ENCODE measurements at places on chromosomes 1 and 21.

- no peak for DNase-seq
Observed at GRCh38 chr1:212247179-212247721, 38.0 kb upstream of the PPP2R5A start.

DNA sequence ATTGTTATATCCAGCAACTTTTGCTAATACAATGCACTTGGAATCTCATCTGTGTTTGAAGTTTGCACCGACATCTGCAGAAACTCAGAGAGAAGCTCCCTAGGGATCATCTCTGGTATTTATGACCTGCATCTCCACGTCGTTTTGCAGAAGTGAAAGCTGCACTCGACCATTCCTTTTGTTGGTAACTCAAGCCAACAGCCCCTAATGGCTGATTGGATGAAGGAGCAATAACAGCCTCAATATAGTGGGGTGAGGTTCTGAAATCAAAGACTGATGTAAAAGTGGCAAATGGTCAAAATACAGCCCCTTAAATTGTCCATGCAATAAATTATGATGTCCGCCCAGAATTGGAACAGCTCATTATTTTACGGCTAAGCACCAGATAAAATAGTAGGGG lies 344.2 kb upstream of the KAZN start:
- DNase-seq, result no peak

DNA sequence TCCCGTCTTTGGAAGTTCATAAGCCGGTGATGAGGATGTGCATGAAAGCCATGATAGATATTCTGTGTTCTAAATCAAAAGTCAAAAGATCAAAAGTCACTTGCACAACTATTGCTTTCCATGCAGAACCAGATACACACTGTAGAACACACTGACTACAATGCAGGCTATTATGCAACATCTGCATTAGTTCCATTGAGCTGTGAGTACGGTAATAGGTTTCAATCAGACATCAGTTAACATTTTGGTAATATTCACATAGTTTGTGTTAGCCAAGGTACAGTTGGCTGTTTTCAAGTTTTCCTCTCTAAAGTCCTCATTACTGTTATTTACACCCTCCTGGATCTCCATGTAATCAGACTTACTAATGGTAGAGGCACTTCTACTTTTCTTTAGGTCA lies 3.1 kb downstream of the KCNA2 start:
- DNase-seq, result no peak

- DNase-seq, result no peak
Observed at GRCh38 chr1:121546830-121547591, 362.2 kb downstream of the SRGAP2C start.

- no peak for DNase-seq
Observed at GRCh38 chr1:26372039-26372438, 511 bp downstream of the ZNF683 start.

DNA sequence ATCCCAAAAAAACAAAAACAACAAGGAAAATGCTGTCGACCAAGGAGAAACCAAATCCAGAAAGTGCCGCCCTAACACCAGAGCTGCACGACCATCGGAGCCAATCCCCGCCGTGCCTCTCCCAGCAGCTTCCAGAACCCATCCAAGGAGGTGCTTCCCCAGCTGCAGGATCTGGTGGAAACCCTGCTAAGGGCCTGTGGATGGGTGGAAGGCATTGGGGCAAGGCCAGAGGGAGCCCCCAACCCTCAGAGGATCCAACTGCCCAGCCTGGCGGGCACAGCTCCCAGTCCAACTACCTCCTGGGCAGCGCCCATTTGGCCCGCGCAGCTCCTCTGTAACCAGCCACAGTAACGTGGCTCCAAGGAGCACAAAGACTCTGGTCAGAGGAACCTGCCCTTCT lies 81.6 kb downstream of the NPHP4 start:
- DNase-seq, result no peak

GRCh38 chr1:91537281-91537986 lies 36.8 kb downstream of the CDC7 start:
- DNase-seq, result no peak

GRCh38 chr1:210144736-210145135 lies 87.9 kb upstream of the SERTAD4 start:
- no peak for DNase-seq

DNA sequence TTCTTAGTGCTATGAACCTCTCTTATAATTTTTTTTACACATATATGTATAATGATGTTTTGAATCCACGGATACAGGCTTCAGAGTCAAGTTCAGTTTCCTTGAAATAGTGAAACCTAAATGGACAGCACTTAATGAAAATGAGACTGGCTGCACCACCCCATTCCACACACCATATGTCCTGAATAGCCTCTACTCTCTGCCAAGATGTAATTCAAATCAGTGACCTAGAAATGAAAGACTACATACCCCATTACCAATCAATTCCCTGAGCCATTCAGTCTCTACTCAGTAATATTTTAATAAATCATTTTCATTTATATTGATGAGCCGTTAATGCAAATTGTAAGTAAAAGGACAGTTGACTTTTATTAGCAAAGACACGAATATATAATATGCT lies 614.9 kb upstream of the TMPRSS15 start:
- DNase-seq, result no peak

DNA sequence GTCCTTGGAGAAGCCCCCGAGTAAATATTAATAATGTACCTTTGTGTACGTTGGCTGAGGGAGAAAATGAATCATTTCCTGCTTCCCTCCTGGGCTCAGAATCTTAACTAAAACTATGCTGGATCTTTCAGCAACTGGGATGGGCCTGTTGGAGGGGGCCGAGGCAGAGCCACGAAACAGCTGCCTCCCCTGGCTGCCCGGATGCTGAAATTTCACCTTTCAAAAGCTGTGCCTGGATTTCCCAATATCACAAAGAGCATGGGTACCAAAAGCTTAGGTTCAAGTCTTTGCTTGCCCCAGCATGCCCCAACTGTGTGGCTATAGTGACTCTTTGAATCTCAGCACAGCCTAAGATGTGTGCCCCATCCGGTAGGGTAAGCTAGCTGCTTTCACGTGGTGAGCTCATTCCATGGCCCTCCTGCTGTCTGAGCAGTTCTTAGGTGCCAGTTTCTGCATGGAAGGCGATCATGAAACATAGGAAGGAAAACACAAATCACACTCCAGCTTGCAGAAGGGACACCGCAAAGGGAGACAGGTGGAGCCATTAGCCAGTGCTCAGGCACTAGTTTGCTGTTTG lies 473.5 kb downstream of the PTPRU start:
- no peak for DNase-seq

- DNase-seq, result no peak
Observed at GRCh38 chr21:45919593-45919992, 62.0 kb upstream of the COL6A1 start.

DNA sequence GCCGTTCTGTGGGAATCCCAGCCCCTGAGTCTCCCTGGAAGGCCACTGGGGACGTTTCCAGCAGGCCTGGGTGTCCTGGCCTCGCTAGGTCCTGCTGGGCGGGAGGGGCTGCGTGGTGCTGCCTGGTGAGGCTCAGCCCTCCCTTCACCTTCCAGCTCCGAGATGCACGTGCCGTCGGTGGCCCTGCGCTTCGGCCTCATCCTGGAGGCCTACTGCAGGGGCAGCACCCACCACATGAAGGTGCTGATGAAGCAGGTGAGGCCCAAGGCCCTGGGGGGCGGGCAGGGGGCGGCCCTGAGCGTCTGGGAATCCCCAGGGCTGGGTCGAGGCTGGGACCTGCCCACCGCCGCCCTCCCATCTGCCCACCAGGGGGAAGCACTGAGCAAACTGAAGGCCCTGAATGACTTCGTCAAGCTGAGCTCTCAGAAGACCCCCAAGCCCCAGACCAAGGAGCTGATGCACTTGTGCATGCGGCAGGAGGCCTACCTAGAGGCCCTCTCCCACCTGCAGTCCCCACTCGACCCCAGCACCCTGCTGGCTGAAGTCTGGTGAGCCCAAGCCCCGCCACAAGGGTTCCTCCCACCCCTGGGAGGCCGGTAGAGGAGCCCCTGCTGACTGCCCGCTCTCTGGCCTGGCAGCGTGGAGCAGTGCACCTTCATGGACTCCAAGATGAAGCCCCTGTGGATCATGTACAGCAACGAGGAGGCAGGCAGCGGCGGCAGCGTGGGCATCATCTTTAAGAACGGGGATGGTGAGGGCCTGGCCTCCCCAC lies 70.3 kb downstream of the PIK3CD start:
- DNase-seq, result peak; percentile 73

DNA sequence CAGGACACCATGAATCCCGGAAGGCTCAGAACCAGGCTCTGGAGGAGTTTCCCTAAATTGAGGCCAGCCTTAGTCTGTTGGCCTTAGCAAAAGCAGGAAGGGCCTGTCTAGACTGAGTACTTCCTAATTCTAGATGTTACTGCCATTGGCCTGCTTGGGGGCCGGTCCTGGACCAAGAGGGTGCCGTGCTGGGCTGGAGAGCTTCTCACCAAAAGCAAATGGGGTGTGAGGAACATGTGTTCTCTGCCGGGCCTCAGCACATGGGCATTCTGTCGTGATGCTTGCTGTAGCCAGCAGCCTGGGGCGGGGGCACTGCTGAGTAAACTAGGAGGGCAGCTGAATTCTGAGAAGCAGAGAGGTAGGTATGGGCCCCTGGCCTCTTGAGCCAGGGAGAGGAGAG lies 35.7 kb upstream of the MAN1C1 start:
- no peak for DNase-seq

- DNase-seq, result no peak
Observed at GRCh38 chr1:81799939-81800694, 617 bp upstream of the ADGRL2 start.

DNA sequence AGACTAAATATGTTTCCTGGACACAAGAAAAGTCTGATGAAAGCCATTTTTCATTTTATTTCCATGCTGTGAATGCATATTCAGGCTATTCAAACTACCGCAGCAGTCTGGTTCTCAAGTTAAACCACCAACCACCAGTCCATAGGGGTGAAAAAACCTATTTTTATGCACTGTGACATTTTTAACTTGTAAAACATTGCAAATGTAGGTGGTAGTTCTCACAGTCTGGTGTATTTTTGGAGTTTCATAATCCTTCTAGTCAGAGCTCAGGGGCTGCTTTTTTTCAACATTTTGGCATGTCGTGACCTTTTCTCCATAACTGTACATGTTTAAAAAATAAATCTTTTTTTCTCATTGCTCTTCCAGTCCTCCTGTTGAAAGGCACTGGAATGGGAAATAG lies 907.6 kb upstream of the ADGRL2 start:
- DNase-seq, result no peak

- no peak for DNase-seq
Observed at GRCh38 chr1:109912214-109912861, 1.7 kb downstream of the CSF1 start.

DNA sequence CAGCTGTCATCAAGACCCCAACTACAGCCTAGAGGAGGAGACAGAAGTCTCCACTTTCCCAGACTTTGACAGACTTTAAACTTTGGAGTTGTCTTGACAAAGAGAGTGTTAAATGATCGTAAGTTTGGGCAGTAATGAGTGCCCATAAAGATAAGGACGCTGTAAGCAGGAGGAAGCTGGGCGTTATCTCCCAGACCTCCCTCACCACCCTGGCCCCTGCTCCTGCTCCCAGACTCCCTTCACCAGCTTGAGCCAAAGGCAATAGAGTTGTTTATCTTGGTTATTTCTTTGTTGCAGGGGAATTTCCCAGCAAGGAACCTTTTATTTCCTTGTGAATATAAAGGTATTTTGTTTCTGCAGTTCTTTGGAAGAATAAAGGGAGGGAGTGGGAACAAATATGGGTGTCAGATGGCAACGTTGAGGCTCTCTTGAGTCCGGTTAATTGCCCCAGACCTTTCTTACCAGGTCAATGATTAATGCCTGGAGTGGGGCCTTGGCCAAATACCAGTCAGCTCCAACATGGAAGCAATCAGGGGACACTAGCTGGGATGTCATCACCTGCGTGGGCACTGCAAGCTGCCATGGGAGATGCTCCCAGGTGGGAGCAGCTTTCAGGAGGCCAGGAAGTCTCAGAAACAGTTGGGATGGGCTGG lies 4.4 kb downstream of the PIGR start:
- DNase-seq, result no peak

DNA sequence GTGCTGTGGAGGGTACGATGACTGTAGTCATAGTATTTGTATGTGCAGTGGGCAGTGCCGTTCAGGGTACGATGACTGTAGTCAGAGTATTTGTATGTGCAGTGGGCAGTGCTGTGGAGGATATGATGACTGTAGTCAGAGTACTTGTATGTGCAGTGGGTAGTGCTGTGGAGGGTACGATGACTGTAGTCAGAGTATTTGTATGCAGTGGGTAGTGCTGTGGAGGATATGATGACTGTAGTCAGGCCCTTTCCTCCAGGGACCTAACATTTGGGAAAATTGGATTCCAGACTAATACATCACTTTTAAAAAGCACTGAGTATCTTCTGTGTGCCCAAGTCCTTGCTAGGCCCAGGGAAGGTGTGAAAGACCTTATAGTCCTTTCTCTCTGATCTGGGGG lies 2.9 kb downstream of the ZNF672 start:
- no peak for DNase-seq

GRCh38 chr21:35119501-35120047 lies 70.5 kb upstream of the RUNX1 start:
- no peak for DNase-seq

DNA sequence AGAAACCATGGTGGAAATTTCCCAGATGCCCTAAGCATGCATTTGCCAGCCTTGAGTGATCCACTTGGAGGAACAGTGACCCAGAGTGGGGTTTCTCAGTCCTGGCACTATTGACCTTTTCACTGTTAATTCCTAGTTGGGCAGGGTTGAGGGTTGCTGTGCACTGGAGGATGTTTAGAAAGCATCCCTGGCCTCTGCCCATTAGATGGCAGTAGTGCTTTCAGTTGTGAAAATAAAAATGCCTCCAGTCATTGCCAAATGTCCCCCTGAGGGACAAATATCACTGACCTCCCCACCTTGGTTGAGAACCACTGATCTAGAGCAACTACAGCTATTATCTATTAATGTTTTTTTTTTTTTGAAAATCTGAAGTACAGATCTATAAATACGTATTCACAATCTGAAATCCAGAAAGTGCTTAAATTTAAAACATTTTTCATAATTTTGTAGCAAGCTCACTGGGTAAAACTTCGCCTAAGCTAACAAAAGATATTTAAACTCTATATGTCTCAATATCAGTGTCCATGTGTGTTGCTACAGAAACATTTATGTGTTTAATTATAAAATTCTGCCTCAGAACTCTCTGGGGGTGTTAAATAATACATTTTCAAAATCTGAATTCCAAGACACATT lies 27.3 kb downstream of the F3 start:
- no peak for DNase-seq

DNA sequence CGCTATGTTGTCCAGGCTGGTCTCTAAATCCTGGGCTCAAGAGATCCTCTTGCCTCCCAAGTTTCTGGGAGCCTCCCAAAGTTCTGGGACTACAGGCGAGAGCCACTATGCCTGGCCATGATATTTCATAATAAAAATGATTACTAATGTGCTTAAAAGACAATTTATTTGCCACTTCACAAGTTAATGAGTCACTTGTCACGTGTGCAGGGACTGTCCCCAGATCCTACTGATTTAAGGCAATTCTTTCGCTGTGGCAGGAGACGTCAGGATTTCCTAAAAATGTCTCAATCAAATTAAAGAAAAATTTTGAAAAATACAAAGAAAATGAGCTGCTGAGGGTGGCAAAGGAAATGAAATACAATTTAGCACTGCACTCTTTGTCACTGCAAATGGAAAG lies 43.5 kb downstream of the B3GALNT2 start:
- DNase-seq, result no peak

Data from stimulated activated CD8-positive, alpha-beta memory T cell treated with anti-CD3 and anti-CD28 coated beads, Interleukin-7, amount 100 ng/mL, for 1 hour (primary cell).